Fibroblast of skin of abdomen (primary cell): ENCODE measurements at places on chromosomes 1 and 21.

DNA sequence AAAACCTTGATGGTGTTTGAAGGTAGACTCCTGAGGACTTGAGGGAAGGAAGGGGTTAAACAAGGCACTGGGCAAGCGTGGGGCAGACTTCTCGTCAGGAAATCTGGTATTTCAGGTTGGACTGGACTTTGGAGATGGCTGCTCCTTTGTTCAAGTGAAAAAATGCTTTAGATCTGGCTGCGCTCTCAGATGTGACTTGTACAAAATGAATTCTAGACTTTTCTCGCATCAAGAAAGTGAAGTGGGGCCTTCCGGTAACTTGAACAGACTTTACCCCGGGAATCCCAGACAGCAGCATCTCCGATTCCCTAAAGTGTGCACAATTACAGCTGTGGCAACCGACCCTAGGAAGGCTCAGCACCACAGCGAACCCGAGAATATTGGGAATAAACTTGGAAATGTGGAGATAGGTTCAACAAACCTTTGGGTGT is 44.3 kb upstream of the ERRFI1 start:
- DNase-seq: no peak

- peak; percentile 25 for DNase-seq
Observed at GRCh38 chr21:31363720-31364119, 19.7 kb upstream of the TIAM1 start.

DNA sequence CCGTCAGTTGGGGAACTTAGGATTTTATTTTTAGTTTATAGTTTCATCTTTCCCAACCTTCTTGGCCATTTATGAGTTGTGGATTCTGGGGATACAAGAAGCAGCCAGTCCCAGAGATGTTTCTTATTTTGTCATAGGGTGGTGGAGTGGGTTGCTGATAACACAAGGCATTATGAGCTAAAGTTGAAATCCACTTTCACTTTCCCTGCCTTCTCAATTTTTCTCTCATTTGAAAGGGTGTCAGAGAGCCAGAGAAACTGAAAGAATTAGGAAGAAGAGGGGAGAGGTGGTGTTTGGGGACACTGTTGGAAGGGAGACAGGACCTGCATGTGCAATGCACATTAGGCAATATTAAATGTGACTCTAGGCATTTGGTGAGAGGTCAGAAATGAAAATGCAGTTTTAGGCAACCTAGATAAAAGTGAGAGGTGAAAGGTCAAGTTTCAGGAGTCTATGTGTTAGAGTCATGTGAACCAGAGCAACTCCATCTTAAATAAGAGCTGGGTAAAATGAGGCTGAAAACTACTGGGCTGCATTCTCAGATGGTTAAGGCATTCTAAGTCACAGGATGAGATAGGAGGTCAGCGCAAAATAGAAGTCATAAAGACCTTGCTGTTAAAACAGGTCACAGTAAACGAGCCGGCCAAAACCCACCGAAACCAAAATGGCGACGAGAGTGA is 71.1 kb upstream of the F3 start:
- no peak for DNase-seq

DNA sequence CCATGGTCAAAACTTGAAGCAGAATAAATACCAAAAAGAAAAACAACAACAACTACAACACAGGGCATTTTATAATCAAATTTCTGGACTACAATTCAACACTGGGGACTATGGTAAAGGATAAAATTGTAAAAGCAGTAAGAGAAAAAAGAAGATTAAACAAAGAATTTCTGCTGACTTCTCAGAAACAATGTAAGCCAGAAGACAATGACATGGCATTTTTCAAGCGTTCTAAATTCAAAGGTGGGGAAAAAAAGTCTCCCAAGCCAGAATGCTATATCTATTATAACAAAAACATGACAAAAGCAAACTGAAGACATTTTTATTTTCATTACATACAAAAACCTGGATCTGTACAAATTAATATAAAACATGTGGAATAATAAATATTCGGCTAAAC is 433.1 kb downstream of the NPHP4 start:
- no peak for DNase-seq

DNA sequence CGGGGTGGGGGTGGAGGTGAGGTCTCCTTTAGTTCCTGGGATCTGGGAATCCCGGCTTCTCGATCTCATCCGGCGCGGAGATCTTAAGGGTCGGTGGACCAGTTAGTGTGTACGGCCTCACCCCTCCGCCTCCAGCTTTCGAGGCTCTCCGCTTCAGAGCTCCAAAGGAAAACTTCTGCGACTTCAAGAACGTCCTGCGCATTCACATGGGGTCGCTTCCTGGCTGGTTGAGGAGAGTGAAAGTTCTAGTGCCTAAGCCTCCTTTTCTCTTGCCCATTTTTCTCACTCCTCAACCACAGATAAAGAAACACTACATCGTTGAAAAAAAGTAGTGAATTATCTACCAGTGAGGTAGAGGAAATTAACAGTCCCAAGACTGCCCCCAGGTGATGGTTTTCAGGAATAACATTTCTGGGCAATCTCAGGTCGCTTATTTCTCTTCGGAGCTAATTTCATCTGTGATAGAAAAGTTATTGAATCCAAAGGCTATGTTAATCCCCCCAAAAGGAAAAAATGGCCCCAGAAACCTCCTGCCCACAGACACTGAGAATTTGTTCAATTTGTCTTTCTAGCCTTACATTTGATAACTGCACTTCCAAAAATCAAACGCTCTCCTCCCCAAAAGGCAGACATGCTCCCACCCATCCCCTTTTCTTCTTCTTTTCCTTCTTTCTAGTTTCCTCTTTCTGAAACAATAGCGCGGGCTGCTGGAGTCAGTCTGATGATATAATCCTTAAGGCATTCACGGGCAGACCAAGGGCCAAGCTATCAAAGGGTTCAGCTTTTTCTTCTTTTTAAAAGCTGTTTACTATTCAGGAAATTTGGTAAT is 20.6 kb upstream of the TBX15 start:
- DNase-seq: peak; percentile 83

- DNase-seq: peak; percentile 71
Observed at GRCh38 chr1:195462646-195463045, 1145.6 kb downstream of the KCNT2 start.

GRCh38 chr1:50982611-50983010 is 12.6 kb downstream of the CDKN2C start:
- no peak for DNase-seq

- DNase-seq: no peak
Observed at GRCh38 chr1:27491748-27492700, 2.1 kb upstream of the WASF2 start.

DNA sequence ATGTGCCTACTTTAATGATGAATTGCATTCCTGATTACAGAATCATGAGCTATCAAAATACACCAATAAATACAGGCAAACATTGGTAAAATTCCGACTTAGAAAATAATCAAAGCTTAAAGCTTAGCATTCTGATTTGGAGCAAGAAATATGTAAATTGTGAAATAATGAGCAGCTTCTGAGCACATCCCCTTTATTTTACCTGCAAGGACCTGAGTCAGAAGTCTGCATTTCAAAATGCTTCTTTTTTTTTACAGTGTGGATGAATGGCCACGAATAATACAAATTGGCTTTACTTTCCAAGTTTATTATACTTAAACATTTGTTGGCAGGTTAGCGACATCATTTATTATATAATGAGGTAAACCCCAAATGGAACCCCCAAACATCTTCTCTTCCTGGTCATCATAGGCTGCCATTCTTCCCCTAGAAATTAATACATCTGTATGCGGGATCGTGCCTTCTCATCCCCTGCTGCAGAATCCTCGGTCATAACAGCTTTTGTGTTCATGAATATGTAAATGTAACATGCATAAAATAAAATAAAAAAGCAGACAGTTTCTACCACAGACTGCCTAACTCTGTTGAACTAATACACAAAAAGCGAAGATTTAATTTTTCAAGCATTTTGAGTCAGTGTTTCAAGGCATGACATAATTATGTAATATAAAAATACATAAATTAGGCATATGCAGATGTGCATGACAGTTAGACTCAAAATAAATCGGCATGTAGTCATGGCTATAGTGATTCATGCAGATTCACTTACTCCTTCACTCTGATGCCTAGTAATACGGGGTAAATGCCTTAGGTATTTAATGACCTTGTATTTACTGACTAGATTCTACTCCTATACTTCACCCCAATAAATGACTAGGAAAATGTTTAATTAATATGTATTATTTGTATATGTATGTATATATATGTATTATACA is 339.7 kb downstream of the USP25 start:
- peak; percentile 65 for DNase-seq

DNA sequence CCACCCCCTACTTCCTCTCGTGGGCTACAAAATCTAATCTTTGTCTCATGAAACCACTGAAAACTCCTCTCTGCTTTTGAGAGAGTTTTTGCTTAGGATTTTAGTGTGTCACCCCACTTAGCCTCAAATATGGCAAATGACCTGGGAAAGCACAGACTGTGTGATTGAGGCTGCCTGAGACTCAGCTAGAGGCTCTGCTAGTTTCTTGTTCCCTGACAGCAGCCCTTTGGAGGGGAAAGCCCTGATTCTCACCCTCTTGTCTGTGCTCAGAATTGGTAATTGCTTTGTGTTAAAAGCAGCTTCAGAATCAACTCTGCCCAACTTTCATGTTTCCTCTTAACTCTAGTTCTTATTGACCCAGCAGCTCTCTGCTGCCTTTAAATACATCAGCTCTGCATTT is 85.6 kb upstream of the ZP4 start:
- DNase-seq: no peak

DNA sequence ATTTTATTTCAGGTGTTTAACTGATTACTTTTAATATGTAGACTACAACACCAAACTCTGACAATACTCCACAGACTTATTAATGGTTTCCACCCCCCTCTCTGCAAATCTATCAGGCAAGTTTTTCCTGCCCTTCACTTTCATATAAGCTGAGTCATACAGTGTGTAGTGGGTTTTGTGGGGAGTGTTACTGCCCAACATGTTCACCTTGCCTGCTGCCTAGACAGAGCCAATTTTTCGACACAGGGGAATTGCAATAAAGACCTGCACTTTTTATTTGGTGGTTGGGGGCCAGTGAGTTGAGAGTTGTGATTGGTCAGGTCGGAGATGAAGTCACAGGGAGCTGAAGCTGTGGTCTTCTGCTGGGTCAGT is 119.7 kb downstream of the PPIAL4G start:
- DNase-seq: no peak

DNA sequence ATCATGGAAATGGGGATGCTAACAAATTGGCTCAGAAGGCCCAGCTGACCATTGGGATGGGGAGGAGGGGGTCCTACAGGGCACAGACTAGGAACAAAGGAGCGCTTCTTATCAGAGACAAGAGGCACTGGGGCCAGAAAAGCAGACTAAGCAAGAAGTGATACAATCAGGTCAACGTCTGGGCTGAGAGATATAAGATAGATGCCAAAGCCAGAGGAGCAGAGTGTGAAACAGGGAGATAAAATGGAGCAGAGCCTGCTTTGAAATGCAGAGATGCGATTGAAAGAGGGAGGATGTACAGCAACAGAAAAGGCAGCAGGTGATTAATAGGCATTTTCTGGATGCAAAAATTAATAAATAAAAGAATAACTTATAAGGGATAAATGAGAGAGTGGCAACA is 127.5 kb upstream of the SAMSN1 start:
- no peak for DNase-seq

DNA sequence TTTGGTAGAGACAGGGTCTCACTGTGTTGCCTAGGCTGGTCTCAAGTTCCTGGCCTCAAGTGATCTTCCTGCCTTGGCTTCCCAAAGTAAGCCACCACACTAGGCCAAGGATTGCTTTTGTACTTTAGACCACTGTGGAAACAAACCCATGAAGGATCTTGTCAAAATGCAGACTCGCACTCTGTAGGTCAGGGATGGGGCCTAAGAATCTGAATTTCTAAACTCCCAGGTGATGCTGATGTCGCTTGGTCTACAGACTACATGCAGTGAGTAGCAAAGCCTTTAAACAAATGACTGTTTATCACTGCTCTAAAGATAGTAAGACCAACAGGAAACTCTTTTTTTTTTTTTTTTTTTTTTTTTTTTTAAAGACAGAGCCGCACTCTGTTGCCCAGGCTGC is 54.1 kb upstream of the MUTYH start:
- DNase-seq: no peak

- no peak for DNase-seq
Observed at GRCh38 chr1:24894002-24894401, 36.1 kb downstream of the RUNX3 start.

DNA sequence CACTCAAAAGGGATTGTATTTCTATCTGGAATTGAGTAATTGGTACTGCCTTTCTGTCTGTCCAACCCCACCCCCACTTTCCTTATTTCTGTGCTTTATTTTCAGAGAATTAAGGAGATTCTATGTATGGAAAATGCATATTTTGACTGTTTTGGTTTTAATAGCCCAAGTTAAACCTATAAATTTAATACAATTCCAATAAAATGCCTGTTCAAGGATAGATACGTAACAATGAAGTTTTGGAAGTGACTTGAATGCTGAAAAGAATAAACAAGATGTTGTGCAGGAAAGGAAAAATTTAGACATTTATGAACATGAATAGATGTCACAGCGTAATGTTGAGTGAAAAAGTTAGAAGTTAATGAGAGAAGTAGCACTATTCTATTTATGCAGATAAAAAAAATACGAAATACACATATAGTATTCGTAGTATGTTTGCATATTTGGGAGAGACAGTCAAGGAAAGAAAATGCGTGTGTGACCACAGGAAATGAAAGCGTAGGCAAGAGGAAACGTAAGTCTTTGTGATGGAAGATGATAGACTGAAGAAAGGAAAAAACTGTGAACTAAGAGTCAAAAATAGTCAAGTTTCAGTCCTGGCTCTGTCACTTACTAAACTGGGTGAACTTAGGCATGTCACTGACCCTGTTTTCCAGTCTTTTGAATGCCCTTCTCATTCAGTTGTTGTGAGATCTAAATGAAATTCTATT is 62.1 kb downstream of the MEF2D start:
- DNase-seq: peak; percentile 24

- no peak for DNase-seq
Observed at GRCh38 chr1:237953238-237953637, 62.5 kb upstream of the ZP4 start.
